ENCODE measurements at places on chromosomes 4 and X. TPM values are rescaled to one million over a fixed set of nuclear protein-coding genes. Genes with fewer than 3 reads are reported as not detected.

- DNase-seq: no peak
- H3K27ac ChIP-seq: no peak overlapping the region
- H3K36me3 ChIP-seq: no peaks in the 10 kb centered on the region
- H3K4me1 ChIP-seq: no peaks in the 10 kb centered on the region
- no peak overlapping the region for H3K4me3 ChIP-seq
Measured at GRCh38 chr4:60223208-60223923, 976.8 kb upstream of the ADGRL3 start.

DNA sequence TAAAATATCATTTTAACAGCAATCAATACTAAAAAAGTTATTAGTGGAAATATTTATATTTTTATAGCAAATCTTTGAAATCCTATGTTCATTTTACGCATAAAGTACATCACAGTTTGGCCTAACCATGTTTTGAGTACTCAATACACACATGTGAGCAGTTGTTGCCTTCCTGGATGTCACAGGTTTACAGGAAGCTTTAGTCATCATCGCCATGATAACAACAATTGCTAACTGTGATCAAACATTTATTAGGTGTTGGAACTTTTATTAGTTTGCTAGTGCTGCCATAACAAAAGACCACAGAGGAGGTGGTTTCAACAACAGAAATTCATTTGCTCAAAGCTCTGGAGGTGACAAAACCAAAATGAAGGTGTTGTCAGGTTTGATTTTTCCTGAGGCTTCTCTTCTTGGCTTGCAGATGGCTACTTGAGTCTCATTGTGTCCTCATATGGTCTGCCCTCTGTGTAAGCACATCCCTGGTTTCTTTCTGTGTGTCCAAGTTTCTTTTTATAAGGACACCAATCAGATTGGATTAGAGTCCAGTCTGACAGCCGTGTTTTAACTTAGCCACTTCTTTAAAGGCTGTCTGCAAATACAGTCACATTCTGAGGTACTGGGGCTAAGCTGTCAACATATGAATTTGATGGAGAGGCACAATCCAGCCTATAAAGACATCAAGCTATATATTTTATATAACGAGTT, 43.1 kb upstream of the BOD1L1 start:
- H3K27me3 ChIP-seq: no peaks in the 10 kb centered on the region
- no peak overlapping the region for H3K4me3 ChIP-seq
- DNase-seq: no peak
- no peak overlapping the region for H3K27ac ChIP-seq
- H3K36me3 ChIP-seq: no peaks in the 10 kb centered on the region
- no peaks in the 10 kb centered on the region for H3K4me1 ChIP-seq

- no peak overlapping the region for H3K27ac ChIP-seq
- no peak for DNase-seq
- H3K36me3 ChIP-seq: no peaks in the 10 kb centered on the region
- no peaks in the 10 kb centered on the region for H3K27me3 ChIP-seq
- no peaks in the 10 kb centered on the region for H3K4me1 ChIP-seq
- H3K4me3 ChIP-seq: no peak overlapping the region
Measured at GRCh38 chrX:131366407-131366806, 77.3 kb upstream of the IGSF1 start.

DNA sequence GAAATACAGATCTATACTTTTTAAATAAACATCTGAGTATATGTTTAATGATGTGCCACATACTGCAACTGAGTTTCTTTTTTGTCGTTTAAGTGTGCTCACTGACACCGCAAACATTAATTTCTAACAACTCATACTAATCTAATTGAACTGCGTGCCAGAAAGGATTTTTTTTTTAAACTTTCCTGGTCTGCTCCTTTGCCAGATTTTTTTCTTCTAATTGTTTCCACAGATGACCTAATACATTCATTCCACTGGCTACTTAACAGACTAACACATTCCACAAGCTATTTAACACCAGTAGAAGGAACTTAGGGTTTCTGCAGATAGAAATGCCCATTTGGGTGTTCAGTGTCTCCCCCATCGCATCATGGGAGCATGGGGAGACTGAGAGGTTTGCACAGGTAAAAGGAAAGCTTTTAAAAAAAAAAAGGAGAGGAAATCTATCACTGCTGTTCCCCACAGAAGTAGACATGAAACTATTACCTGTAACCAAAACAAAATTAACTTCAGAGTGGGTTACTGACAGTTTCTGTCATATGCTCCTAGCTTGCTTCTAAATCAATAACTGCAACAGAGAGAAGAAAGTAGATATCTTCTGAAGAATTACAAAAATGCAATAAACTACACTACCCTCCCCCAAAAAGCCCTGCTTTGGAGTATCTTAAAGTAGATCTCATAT, 31.6 kb downstream of the SH3KBP1 start:
- H3K36me3 ChIP-seq: no peaks in the 10 kb centered on the region
- H3K27me3 ChIP-seq: peaks cover 7% of the 10 kb centered on the region
- H3K27ac ChIP-seq: no peak overlapping the region
- H3K4me1 ChIP-seq: no peaks in the 10 kb centered on the region
- H3K4me3 ChIP-seq: no peak overlapping the region

GRCh38 chr4:185717377-185717741, 94.6 kb downstream of the SORBS2 start:
- H3K4me1 ChIP-seq: no peaks in the 10 kb centered on the region
- H3K4me3 ChIP-seq: no peak overlapping the region
- DNase-seq: no peak

DNA sequence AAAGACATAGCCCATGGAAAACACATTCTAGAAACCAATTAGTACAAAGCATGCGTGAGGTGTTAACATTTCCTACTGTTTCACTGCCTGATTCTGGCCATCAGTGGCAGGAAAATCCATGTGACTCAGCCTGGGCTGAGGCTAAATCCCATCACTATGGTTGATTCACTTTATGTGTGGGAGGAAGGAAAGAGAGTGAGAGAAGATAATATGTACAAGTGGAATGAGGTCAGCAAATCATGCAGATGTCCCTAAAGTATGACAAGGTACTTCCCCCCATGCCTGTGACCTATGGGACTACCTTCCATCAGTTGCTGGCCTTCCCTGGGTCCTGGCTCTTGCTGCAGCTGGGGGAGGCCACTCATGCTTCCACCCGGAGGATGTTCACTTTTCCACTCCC, 64.2 kb upstream of the MAP3K15 start:
- peak; percentile 2 for DNase-seq
- no peaks in the 10 kb centered on the region for H3K4me1 ChIP-seq
- no peak overlapping the region for H3K27ac ChIP-seq
- no peak overlapping the region for H3K4me3 ChIP-seq

DNA sequence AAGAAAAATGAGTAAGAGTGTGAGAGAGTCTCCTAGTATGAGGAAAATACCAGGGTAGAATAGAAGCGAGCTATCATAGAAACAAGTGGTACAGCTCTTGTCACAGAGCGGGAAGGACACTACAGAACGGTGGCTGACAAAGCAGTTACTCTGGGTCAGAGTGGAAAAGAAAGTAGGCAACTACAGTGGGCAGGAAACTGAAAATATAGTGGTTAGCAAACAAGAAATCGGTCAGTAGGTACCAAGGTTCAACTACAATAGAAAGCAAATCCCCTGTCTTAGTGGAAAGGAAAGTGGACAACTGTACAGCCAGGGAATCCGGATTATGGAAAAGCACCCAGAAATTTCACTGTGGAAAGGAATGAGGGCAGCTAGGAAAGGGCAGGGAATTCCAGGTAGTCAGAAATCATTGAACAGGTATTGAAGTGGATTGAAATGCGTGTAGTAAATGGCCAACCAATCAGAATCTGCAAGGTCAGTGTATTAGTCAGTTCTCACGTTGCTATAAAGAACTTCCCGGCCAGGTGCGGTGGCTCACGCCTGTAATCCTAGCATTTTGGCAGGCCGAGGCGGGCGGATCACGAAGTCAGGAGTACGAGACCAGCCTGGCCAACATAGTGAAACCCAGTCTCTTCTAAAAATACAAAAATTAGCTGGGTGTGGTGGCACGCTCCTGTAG, 219.6 kb upstream of the DIAPH2 start:
- H3K36me3 ChIP-seq: no peaks in the 10 kb centered on the region
- no peak for DNase-seq
- H3K27ac ChIP-seq: no peak overlapping the region
- H3K27me3 ChIP-seq: no peaks in the 10 kb centered on the region

GRCh38 chr4:139961344-139961946, 192.5 kb downstream of the MAML3 start:
- no peaks in the 10 kb centered on the region for H3K4me1 ChIP-seq
- H3K4me3 ChIP-seq: no peak overlapping the region
- no peaks in the 10 kb centered on the region for H3K27me3 ChIP-seq
- no peaks in the 10 kb centered on the region for H3K36me3 ChIP-seq
- DNase-seq: no peak

GRCh38 chr4:148843625-148844024, 401.4 kb upstream of the NR3C2 start:
- no peaks in the 10 kb centered on the region for H3K36me3 ChIP-seq
- no peak for DNase-seq
- H3K27me3 ChIP-seq: no peaks in the 10 kb centered on the region

DNA sequence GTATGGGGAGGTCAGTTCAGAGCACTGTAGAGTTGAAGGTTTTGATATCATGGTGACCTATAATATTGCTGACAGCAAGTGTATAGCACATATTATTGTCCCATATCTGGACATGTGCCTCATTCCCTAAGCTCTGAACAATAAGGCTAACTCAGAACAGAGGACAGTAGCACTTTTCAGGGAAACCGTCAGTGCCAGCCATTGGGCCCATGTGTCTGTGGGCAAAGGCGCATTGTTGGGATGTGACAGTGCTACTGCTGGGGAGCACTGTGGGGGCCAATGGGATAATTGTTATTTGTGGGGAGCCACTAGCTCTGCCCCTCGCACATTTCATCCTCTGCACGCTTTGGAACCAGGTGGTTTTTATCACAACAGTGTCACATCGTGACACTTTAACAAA, 136.2 kb downstream of the ELOVL6 start:
- H3K4me1 ChIP-seq: peaks cover 3% of the 10 kb centered on the region
- no peak for DNase-seq
- H3K36me3 ChIP-seq: peaks cover 19% of the 10 kb centered on the region
- H3K27ac ChIP-seq: no peak overlapping the region
- no peaks in the 10 kb centered on the region for H3K27me3 ChIP-seq
- H3K4me3 ChIP-seq: no peak overlapping the region

GRCh38 chr4:8120501-8120900, 38.1 kb downstream of the ABLIM2 start:
- no peaks in the 10 kb centered on the region for H3K36me3 ChIP-seq
- no peak for DNase-seq
- H3K27me3 ChIP-seq: peaks cover 62% of the 10 kb centered on the region
- H3K27ac ChIP-seq: no peak overlapping the region
- H3K4me3 ChIP-seq: no peak overlapping the region

GRCh38 chrX:41029332-41029731, 55.9 kb upstream of the USP9X start:
- no peaks in the 10 kb centered on the region for H3K36me3 ChIP-seq
- no peak for DNase-seq
- peaks cover 3% of the 10 kb centered on the region for H3K4me1 ChIP-seq
- no peak overlapping the region for H3K27ac ChIP-seq

- no peak overlapping the region for H3K27ac ChIP-seq
- no peak for DNase-seq
- no peaks in the 10 kb centered on the region for H3K36me3 ChIP-seq
- no peaks in the 10 kb centered on the region for H3K27me3 ChIP-seq
Measured at GRCh38 chr4:186698028-186698427, 25.6 kb downstream of the FAT1 start.

DNA sequence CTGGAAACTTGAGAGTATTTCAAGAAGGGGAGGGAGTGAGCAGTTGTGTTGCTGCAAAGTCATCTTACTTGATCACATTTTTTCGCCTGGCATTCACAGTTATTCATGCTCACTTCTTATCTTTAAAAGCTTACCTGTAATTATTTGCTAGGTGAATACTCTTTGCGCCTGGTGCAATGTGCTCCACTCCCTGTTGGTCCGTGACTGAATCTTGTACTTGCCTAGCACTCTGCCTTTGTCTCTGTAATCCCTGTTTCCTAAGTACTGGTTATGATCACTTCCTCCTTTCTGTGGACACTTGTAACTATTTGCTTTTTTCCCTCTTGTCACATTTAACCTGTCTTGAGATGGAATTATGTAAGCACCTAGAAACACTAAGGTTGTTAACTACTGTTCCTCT, 5.8 kb downstream of the BMP2K start:
- H3K36me3 ChIP-seq: peaks cover 73% of the 10 kb centered on the region
- H3K27ac ChIP-seq: peak overlapping the region; percentile 20
- H3K4me3 ChIP-seq: peak overlapping the region; percentile 89

DNA sequence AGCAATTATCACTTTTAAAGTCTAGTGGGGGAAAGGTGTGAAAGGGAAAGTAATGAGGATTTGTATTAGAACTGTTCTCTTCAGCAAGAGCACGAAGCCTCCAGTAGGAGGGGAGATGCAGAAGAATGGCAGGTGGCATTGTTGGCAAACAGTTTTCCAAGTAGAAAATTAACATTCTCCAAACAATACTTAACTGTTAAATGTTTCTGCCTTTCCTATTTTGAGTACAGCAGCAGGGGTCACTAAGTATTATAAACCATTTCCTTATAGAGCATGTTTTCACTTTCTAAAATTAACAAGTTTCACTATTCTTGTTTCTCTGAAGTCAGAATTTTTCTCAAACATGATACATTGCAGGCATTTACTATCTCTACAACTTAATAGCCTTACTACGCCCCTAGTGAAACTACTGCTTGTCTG, 58.7 kb downstream of the LEF1 start:
- no peak for DNase-seq
- no peaks in the 10 kb centered on the region for H3K27me3 ChIP-seq
- H3K36me3 ChIP-seq: no peaks in the 10 kb centered on the region
- H3K4me1 ChIP-seq: peaks cover 4% of the 10 kb centered on the region
- no peak overlapping the region for H3K4me3 ChIP-seq

DNA sequence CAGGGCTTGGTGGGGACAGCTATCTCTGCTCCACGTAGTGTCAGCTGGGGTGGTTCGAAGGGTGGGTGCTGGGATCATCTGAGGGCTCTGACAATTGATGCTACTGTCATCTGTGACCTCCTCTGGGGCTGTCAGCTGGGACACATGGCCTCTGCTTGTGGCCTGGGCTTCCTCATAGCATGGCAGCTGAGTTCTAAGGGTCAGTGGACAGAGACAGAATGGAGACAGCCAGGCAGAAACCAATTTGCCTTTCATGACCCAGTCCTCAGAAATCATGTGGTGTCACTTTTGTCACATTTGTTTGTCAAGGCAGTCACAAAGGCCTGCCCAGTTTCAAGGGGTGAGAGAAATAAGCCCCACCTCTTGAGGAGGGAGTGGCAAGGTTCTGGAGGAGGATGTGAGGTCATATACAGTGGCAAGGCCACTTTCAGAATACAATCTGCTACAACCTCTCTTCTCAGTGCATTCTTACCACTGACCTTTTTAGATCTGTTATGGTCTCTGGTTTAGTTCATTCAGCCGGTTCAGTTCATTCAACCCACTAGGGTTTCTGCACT, 103.6 kb upstream of the BCOR start:
- H3K36me3 ChIP-seq: no peaks in the 10 kb centered on the region
- no peak overlapping the region for H3K27ac ChIP-seq
- H3K4me3 ChIP-seq: no peak overlapping the region
- H3K4me1 ChIP-seq: peaks cover 4% of the 10 kb centered on the region
- H3K27me3 ChIP-seq: no peaks in the 10 kb centered on the region

GRCh38 chrX:142483965-142484364, 278.9 kb upstream of the MAGEC2 start:
- H3K4me3 ChIP-seq: no peak overlapping the region
- no peaks in the 10 kb centered on the region for H3K27me3 ChIP-seq
- no peak overlapping the region for H3K27ac ChIP-seq
- DNase-seq: no peak

The TKTL2 gene
- polyA plus RNA-seq: not detected

The TMEM150C gene
- not detected for polyA plus RNA-seq

The TSPAN7 gene
- polyA plus RNA-seq: 0.07 TPM

The PPARGC1A gene
- not detected for polyA plus RNA-seq

The UCHL1 gene
- not detected for polyA plus RNA-seq

The DCX gene
- not detected for polyA plus RNA-seq

The GPR82 gene
- polyA plus RNA-seq: not detected

The TREX2 gene
- 0.70 TPM for polyA plus RNA-seq

The NLGN4X gene
- polyA plus RNA-seq: not detected

The LUZP4 gene
- 0.49 TPM for polyA plus RNA-seq
